Gastrocnemius medialis (tissue), 4 donors: ENCODE measurements at places on chromosomes 1 and 21.
A peak's percentile ranks its signal among the peaks of the same experiment; 100 is the strongest.

DNA sequence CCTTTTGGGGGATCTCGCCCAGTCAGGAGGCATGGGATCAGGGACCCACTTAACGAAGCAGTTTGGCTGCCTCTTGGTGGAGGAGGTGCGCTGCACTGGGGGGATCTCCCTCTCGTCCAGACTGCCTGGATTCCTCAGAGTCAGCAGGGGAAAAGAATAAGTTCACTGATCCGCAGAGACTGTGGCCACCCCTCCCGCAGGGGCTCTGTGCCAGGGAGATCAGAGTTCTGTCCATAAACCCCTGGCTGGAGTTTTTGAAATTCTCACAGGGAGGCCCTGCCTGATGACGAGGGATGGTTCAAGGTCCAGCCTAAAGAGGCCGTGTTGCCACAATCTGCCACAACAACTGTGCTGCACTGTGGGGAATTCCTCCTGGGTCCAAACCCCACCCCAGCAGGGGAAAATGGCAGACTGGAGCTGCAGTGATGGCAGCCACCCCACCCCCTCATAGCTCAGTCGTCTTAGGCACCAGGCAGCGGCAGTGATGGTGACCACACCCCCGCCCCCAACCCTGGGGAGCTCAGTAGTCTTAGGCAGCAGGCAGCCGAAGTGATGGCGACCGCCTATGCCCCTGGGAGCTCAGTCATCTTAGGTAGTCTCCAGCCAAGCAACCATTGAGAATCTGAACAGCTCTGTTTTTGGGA lies 273.8 kb upstream of the USP25 start:
- DNase-seq = no peak

DNA sequence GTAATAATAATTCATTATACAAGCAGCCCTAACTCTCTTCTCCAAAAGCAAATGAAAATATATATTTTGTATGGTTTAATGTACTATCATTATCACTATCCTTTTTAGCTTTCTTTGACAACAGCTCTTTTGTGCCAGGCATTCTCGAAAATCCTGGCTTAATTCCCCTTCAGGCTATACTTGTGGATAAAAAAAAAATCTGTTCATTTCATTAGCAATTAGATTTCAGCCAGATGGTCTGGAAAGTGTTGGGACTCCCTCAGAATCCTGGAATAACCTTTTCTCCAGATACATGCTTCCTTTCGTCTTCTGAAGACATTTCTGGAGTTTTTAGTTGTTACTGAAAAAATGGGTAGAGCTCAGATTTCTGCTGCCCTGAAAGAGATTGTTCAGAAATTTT lies 83.4 kb upstream of the PLPPR4 start:
- no peak for DNase-seq

- DNase-seq = no peak
Measured at GRCh38 chr1:42145389-42145716, 7.9 kb upstream of the GUCA2B start.

- peak; percentile 31 for DNase-seq
Measured at GRCh38 chr1:94863919-94864318, 43.8 kb downstream of the SLC44A3 start.

GRCh38 chr1:64302971-64303370 lies 99.5 kb downstream of the UBE2U start:
- DNase-seq = no peak

GRCh38 chr1:158161446-158161845 lies 19.2 kb upstream of the CD1D start:
- DNase-seq = no peak

DNA sequence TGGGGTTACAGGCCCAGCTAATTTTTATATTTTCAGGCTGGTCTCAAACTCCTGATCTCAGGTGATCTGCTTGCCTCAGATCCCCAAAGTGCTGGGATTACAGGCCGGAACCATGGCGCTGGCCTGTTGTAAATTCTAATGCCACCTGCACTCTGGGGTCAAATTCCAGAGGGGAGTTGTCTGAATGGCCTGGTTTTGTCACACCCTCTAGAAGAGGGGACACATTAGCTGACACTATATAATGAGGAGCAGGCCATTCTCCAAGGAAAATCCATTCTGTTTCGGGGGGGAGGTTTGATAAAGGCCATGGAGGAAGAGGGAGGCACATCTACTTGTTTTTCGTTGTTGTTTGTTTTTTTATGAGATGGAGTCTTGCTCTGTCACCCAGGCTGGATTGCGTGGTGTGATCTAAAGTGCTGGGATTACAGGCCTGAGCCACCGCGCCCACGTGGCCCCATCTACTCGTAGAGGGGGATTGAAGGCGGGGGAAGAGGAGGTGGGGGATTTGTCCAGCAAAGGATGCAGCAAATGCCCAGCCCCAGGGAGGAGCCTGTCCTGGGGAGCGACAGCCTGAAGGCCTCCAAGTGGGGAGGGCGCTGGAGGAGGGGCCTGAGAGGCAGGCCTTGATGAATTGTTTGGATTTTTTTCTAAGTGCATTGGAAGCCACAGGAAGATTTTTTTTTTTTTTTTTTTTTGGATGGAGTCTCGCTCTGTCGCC lies 78.4 kb upstream of the SLC45A1 start:
- no peak for DNase-seq

- DNase-seq = peak; percentile 66
Measured at GRCh38 chr1:17233675-17234320, 15.1 kb upstream of the PADI3 start.

GRCh38 chr21:32135401-32136363 lies 143.2 kb downstream of the MIS18A start:
- no peak for DNase-seq

DNA sequence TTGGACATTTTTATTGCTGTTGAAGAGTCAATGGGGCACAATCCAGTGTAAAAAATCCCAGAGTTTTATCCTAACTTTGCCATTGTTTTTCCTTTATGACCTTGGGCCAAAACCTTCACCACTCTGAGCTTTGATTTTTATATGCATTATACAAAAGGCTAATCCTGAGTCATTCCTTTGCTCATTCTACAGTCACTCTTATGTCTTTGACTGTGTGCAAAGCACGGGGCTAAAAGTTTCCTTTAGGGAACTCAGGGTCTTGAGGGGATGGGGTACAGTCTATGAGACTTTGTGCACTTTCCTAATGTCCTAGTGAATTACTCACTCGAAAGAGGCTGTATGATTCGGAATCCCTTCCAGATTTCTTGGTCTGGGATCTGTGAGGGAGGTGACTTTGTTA lies 543.2 kb upstream of the CAMK1G start:
- DNase-seq = no peak

- DNase-seq = no peak
Measured at GRCh38 chr1:6866825-6867224, 81.6 kb downstream of the CAMTA1 start.

- DNase-seq = peak; percentile 90
Measured at GRCh38 chr1:184622136-184622823, 132.4 kb downstream of the EDEM3 start.

DNA sequence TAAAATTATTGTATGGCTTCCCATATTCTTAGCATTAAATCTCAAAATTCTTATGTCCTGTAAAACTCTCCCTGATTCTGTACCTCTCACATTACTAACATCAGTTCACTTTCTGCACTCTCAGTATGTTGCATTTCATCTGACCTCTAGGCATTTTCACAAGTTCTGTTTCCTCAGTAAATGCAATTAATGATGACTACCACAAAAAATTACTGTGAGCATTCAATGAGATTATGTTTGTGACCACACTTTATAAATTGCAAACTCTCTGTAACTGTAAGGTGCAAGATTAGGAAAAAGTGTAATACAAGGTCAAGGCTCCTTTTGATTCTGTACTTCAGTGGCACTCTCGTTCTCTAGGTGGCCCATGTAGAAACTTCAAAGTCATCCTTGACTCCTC lies 60.4 kb downstream of the LRRC53 start:
- DNase-seq = no peak

DNA sequence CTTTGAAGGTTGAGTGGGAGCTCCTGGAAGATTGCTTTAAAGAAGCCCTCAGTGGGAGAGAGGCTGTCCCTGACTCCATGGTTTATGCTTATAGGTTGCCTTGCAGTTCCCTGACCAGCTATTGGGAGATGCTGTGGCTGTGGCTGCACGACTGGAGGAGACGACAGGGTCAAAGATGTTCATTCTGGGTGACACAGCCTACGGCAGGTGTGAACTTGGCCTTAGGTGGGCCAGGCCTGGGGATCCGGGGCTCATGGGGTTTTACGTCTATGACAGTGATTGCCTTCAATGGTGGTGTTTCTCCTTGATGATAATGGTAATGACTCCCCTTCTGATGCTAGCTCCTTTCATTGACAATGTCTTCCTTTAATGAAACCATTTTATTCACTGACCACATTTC lies 692 bp downstream of the DPH2 start:
- no peak for DNase-seq

DNA sequence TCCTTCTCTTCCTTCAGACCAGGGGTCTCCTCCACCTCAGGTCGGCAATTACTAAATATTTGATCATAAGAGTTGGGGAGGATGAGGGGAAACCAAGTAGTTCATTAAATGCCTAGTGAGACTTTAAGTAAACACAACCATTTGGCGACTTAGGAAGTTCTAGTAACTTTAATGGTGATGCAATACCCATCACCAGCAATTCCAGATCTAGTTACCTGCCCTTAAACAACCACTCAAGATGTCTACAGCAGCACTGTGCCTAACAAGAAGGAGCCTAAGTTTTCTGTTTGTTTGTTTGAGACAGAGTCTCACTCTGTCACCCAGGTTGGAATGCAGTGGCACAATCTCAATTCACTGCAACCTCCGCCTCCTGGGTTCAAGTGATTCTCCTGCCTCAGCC lies 56.6 kb upstream of the L1TD1 start:
- no peak for DNase-seq

- DNase-seq = no peak
Measured at GRCh38 chr1:38489844-38490270, 369.7 kb downstream of the RRAGC start.

DNA sequence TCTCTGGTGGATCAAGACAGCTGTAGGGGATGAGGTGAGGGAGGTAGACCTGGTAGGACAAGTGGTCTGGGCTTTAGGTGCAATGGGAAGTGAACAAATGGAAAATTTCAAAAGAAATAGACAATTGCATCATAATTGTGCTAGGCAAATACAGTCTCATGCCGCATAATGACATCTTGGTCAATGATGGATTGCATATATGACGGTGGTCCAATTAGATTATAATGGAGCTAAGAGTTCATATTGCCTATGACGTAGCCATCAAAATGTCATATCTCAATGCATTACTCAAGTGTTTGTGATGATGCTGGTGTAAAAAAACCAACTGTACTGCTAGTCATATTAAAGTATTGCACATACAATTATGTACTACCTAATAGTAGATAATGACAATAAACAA lies 19.0 kb downstream of the KCNK2 start:
- DNase-seq = no peak

DNA sequence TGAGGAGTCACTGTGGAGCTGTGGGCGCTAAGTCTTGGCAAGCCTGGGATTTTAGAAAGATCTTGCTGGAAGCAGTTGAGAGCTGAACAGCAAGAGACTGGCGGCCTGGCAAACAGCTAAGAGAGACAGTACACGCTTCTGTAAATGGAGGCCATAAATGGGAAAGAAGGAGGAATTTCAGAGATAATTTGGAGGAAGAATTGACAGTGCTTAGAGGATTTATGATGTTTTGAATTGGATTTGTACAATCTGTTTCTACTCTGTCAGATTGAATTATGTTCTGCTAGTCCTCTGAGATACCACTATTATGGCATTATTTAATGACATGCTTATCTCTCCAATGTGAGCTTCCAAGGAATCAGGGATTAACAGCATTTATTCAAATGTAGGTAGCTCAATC lies 50.1 kb downstream of the ABCA4 start:
- DNase-seq = no peak

- DNase-seq = no peak
Measured at GRCh38 chr1:6059866-6060265, 14.2 kb downstream of the KCNAB2 start.

DNA sequence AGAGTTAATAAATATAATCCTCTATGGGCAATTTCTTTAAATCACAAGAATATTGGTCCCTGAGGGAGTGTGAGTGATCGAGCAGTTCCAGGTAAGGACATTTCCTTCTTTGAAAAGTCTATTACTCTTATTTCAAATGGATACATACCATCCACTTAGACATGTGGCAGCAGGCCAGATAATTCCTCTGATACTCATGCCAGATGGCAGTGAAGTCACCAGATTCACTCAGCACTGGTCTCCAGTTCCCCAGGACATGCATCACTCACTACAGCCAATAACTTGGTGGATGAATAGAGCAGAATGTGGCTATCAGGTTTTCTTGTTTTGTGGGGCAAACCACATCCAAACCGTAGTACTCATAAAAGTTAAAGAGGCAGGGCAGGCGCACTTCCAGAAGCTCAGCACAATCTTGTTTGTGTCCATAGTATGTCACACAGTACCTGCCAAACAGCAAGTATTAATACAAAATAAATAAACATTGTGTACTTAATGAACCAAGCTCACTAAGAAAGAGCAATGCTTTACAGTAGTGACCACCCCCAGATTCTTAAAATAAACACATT lies 74.2 kb upstream of the CD53 start:
- DNase-seq = no peak

- no peak for DNase-seq
Measured at GRCh38 chr1:179337288-179337687, 28.5 kb upstream of the AXDND1 start.

GRCh38 chr1:54488065-54488750 lies 59.8 kb upstream of the ACOT11 start:
- peak; percentile 88 for DNase-seq

DNA sequence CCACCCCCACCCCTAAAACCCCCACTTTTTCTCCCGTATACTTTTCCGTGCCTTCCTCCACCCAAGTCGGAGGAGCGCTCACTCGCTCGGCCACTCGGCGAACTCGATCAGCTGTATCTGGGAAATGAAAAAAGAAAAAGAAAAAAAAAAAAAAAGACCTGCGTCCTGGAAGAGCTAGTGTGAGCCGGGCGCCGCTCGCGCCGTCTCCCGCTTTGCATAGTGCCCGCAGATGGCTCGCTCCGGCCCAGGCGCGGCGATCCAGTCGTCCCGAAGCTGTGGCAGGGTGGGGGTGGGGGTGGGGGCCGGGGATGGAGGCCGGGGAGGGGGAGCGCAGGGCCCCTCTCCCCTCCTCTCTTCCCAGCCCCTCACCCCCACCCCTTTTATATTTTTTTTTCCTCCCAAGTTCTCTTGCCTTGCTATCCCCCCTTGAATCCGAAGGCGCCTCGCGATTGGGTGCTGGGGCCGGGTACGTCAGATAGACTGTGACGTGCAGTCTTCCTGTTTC lies 299 bp upstream of the PROX1 start:
- DNase-seq = no peak

GRCh38 chr1:8545078-8545477 lies 227.2 kb downstream of the SLC45A1 start:
- DNase-seq = no peak

- no peak for DNase-seq
Measured at GRCh38 chr1:205672970-205673369, 7.3 kb downstream of the SLC45A3 start.

DNA sequence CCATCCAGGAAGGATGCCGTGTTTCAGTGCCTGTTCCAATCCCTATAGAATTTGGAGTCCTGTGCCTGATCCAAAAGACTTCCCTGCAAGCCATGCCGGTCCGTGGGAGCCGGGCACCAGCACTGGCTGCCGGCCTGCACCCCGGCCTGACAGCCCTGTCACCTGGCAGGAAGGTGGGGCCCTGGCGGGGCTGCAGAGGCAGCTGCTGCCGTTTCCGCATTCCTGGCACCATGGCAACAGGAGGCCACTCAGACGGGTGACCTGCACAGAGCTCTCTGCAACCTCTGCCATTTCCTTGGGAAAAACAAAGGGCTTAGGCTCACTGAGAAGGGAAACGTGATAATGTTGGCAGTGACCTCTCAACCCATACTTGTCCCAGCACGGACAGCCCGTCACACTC lies 63.2 kb upstream of the TMEM51 start:
- no peak for DNase-seq
